ENCODE measurements at places on chromosomes 6 and 20. TPM values are rescaled to one million over a fixed set of nuclear protein-coding genes. Genes with fewer than 3 reads are reported as not detected.

FAM83C gene
- 0.28 TPM for total RNA-seq

SIRPB2 gene
- 0.36 TPM for total RNA-seq

DNA sequence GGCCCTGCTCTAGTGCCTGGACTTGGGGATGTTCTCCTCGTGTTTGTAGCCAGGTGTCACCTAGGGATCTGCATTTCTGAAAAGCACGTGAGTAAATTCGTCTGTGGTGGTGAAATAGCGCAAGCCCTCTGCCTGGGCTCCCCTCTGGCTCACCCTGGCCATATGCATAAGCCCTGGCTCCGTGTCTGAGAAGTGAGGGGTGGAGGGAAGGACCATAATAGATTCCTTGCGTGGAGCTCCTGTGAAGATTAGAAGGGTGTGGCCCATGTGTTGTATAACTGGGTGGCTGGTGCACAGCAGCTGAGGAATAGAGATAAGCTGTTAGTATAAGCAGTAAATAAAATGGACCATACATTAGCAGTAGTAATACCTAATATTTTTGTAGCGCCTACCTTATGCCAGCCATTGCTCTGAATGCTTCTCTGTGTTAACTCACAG is 4.8 kb downstream of the BCAS1 start:
- no peak overlapping the region for H3K27ac ChIP-seq
- no peak for DNase-seq
- H3K4me1 ChIP-seq, result no peaks in the 10 kb centered on the region
- H3K36me3 ChIP-seq, result no peaks in the 10 kb centered on the region
- H3K27me3 ChIP-seq, result no peaks in the 10 kb centered on the region

GRCh38 chr6:116444092-116444491 is 17.1 kb upstream of the CALHM6 start:
- no peaks in the 10 kb centered on the region for H3K27me3 ChIP-seq
- no peak for DNase-seq
- H3K36me3 ChIP-seq, result no peaks in the 10 kb centered on the region
- no peak overlapping the region for H3K27ac ChIP-seq
- H3K4me1 ChIP-seq, result no peaks in the 10 kb centered on the region

NKAIN2 gene
- not detected for total RNA-seq

MDFI gene
- 77.9 TPM for total RNA-seq

- H3K27me3 ChIP-seq, result no peaks in the 10 kb centered on the region
- H3K27ac ChIP-seq, result no peak overlapping the region
- no peak overlapping the region for H3K4me3 ChIP-seq
- no peaks in the 10 kb centered on the region for H3K4me1 ChIP-seq
- no peak for DNase-seq
- no peaks in the 10 kb centered on the region for H3K36me3 ChIP-seq
Observed at GRCh38 chr6:153590411-153590810, 448.6 kb upstream of the OPRM1 start.

GRCh38 chr6:159594106-159594749 is 98.8 kb downstream of the SOD2 start:
- H3K27me3 ChIP-seq, result no peaks in the 10 kb centered on the region
- no peak overlapping the region for H3K4me3 ChIP-seq
- DNase-seq, result no peak

VEGFA gene
- total RNA-seq, result 127 TPM

SRSF12 gene
- 1.0 TPM for total RNA-seq

- no peak overlapping the region for H3K4me3 ChIP-seq
- H3K27ac ChIP-seq, result no peak overlapping the region
- no peaks in the 10 kb centered on the region for H3K27me3 ChIP-seq
- no peaks in the 10 kb centered on the region for H3K36me3 ChIP-seq
- DNase-seq, result no peak
Observed at GRCh38 chr20:44970243-44970757, 4.0 kb downstream of the STK4 start.

GINS1 gene
- total RNA-seq, result 6.0 TPM

DNA sequence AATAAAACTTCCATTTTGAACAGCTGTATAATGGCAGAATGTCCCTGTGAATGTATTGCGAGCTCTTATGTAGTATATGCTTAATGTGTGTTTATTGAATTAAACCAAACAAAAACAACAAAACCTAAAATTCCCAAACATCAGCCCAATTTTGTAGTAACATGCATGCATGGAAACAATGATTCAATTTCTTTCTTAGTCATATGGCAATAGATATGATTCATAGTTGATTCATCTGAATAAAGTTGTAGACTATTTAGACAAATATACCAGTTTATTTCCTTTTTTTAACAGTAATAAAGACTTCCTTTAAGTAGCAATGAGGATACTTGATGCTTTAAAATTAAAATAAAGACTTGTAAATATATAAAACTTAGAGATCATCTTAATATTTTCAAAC is 670.6 kb downstream of the CD109 start:
- DNase-seq, result no peak
- H3K36me3 ChIP-seq, result no peaks in the 10 kb centered on the region
- H3K4me1 ChIP-seq, result no peaks in the 10 kb centered on the region
- H3K27me3 ChIP-seq, result no peaks in the 10 kb centered on the region
- H3K4me3 ChIP-seq, result no peak overlapping the region
- no peak overlapping the region for H3K27ac ChIP-seq

GRCh38 chr6:32589596-32590449 is at the start of gene HLA-DRB1:
Gene HLA-DRB1, minus strand, starts transcription at chr6:32589848. Its CDS starts 106 bp downstream, at chr6:32589742.
- H3K27ac ChIP-seq, result no peak within 1 kb of the TSS
- H3K36me3 ChIP-seq, result no peaks in the 10 kb centered on the region
- H3K4me1 ChIP-seq, result no peaks in the 10 kb centered on the region
- no peak for DNase-seq

GRCh38 chr6:137016356-137016755 is 28.4 kb downstream of the IL20RA start:
- H3K27ac ChIP-seq, result no peak overlapping the region
- no peaks in the 10 kb centered on the region for H3K4me1 ChIP-seq
- no peaks in the 10 kb centered on the region for H3K27me3 ChIP-seq
- no peak for DNase-seq

GRCh38 chr6:1554476-1555310 is 55.0 kb upstream of the FOXC1 start:
- DNase-seq, result peak; percentile 47
- no peaks in the 10 kb centered on the region for H3K36me3 ChIP-seq
- no peaks in the 10 kb centered on the region for H3K27me3 ChIP-seq
- H3K27ac ChIP-seq, result peak overlapping the region; percentile 47
- H3K4me1 ChIP-seq, result no peaks in the 10 kb centered on the region

DNA sequence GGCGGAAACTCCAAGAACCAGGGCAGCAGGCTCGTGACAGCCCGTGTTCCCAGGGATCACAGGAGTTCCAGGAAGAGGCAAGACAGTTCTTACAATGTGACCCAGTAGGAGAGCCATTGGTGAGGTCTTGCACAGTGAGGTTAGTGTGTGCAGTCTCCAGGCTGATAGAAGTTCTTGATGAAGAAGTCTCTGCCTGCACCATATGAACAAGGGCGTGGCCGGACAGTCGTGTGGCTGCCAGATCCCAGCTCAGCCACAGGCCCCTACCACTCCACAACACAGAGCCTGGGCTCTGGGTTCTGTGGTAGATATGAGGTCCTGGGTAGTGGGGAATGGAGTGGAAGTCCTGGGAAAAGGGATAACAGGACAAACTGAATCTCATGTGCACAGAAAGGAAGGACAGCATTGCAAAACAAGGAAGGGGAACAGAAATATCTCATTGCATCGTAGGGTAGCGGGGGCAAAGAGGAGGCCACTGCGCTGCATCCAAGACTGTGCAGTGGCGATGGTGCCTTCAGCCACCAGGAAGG is 65.2 kb downstream of the STX11 start:
- peaks cover 6% of the 10 kb centered on the region for H3K4me1 ChIP-seq
- peak; percentile 20 for DNase-seq
- H3K27ac ChIP-seq, result peak overlapping the region; percentile 93
- no peaks in the 10 kb centered on the region for H3K27me3 ChIP-seq
- H3K4me3 ChIP-seq, result peak overlapping the region; percentile 52

TTLL9 gene
- 1.2 TPM for total RNA-seq

SLC35B3 gene
- total RNA-seq, result 12.3 TPM

HRH3 gene
- 0.51 TPM for total RNA-seq

- no peak overlapping the region for H3K4me3 ChIP-seq
- no peaks in the 10 kb centered on the region for H3K36me3 ChIP-seq
- DNase-seq, result no peak
- H3K27ac ChIP-seq, result no peak overlapping the region
Observed at GRCh38 chr6:25777031-25777430, 22.5 kb downstream of the SLC17A4 start.

- H3K4me3 ChIP-seq, result peak overlapping the region; percentile 58
- H3K27ac ChIP-seq, result peak overlapping the region; percentile 88
- H3K4me1 ChIP-seq, result no peaks in the 10 kb centered on the region
- DNase-seq, result peak; percentile 85
Observed at GRCh38 chr6:21589352-21590345, 3.9 kb upstream of the SOX4 start.

Measured in prostate gland (tissue), 2 donors.